Left forelimb (tissue), 1 donor: ENCODE measurements at places on chromosomes 12 and 14.

GRCh38 chr12:39867631-39868327, 238.1 kb downstream of the SLC2A13 start:
- DNase-seq, result no peak

GRCh38 chr12:119694111-119694510, 26.2 kb downstream of the PRKAB1 start:
- no peak for DNase-seq

DNA sequence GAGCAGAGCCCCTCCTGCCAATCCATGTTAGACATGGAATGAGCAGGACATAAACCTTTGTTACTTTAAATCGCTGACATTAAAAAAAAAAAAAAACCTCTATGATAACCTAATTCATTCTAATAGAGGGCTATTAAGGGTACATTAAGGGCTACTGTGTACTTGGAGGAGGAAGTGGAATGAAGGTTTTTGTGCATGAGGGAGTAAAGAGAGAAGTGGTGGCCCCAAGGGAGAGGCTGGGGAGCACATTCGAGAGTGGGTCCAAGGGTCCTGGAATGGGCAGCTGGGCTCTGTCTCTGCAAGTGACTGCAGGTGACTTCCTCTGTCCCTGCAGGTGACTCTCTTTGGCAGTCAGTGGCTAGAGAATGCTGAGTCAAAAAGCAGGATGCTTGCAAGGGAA, 32.1 kb upstream of the PTGDR start:
- DNase-seq, result no peak

DNA sequence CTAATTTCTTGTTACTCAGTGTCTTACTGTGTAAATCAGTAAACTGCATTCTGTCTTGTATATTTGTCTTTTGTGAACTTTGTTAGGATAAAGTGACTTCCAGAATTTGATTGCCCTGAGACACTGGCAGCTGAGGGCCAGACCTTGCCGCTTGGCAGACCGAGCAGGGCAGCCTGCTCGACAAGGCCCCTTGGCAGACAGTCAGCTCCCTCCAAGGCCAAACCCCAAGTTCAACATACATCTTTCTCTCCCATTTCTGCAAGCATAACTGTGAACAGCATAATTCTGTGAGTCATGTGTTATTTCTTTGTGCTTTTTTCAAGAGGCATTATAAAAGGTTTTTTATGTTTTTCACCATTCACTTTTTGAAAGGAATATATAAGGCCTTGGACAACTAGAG, 39.2 kb upstream of the BMAL2 start:
- DNase-seq, result no peak

DNA sequence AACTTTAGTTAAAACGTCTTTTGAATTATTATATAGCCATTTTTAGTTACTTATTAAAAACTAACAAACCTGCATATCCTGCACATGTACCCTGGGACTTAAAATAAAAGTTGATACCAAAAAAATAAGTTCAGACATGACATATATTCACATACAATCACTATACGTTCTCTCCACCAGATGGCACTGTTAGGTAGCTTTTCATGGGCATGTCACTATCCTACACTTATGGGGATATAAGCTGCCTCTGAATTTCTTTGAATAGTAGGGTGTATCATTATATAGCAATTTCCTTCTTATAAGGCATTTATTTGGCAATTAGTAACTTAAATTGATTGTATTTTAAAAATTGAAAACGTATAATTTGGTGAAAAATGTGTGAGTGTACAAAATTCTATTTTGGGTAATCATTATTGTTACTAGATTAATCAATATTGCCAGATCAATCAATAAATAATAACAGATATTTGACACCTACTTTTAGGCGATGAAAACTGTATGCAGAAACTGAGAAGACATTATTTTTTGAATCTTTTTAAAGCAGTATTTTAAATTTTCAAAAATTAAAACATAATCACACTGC, 31.8 kb upstream of the OR10A7 start:
- DNase-seq, result no peak

DNA sequence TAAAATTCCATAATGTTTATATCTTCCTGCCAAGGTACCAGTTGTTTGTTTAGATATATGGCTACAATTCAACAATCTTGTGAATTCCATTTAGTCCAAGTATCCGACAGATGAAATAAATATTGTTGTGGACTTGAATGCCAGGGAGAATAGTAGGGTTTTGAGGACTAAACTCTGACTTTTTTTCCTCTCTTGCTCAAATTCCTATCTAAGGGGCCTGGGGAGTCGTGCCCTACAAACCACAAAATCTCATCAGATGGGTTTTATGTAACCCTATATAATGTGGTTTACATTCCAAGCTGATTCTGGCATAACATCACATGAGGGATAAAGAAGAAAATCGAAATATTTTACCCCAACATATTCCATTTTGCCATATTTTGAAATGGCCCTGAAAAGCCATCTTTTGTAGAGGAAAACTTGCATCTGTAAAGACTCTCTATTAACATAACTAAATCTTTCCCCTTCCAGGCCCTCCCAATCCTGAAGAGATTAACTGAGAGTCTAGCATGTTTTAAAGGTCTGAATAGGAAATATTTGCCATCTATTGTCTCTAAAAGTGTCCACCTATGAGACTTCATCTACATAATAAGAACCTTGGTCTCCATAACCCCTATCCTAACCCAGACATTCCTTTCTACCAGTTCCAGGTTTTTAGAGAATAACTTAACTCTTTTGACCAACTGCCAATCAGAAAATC, 184.7 kb upstream of the KITLG start:
- no peak for DNase-seq

- no peak for DNase-seq
These were observed 18.5 kb downstream of the PPP2R5E start for GRCh38 chr14:63524537-63525155.

GRCh38 chr12:116453631-116454030, 105.5 kb upstream of the MAP1LC3B2 start:
- no peak for DNase-seq

DNA sequence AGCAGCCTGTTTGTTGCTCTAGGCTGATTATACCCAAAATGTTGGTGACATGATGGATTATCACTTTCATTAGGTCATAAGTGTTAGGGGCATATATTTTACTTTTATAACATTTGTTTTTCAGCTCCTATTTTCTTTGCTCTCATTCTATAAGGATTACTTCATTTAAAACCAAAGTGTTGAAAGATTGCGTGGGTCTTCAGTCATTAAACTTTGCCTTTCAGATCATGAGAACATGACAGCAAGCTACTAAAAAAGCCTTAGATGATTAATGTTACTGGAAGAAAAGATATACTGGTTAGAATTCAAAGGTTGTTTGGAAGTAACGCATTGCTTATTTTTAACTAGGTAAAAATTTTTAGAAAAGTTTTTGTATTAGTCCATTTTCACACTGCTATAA, 156.8 kb downstream of the ERC1 start:
- DNase-seq, result no peak

DNA sequence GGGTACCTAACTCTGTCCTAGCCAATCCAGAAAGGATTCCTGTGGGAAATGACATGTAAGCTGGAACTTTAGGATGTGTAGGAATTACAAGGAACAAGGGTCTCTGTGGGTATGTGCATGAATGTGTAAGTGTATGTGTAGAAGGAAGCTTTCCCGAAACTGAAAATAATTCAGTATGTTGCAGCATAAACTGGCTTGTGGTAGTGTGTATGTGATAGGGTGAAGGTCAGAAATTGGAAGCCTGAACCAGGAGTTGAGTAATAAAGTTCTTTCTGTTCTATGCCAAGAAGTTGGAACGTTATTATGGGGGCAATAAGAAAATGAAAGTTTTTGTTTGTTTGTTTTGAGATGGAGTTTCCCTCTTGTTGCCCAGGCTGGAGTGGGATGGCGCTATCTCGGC, 323.1 kb upstream of the KITLG start:
- DNase-seq, result no peak

DNA sequence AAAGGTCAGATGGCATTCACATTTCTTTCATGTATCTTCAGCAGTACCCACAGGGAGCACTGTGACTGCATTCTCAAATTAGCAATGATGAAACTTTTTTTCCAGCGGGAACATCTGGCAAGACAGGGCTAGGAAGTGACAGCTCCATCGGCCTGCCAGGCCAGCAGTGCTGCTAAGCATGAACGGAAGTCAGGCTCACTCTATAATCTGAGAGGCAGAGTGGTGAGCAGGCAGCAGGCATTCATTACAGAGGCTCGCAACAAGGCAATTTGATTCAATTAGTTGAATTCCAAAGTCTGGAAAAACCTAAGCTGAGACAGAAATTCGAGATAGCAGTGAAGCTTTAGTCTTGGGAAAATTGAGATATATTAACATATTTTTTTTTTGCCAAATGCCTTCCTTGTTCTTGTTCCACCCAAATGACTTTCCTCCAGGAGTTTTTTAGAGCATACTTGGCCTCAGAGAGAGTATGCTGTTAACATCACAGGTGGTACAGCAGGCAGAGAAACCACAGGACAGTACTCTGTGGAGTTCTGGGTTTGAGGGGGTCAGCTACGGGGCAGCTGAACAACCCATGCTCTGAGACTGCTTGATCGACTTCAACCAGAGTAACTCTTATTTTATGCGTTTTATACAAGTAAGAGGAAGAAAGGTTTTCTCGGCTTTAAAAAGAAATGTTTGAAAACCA, 414.9 kb downstream of the APAF1 start:
- DNase-seq, result no peak
